ENCODE measurements at places on chromosomes 7 and 10.

DNA sequence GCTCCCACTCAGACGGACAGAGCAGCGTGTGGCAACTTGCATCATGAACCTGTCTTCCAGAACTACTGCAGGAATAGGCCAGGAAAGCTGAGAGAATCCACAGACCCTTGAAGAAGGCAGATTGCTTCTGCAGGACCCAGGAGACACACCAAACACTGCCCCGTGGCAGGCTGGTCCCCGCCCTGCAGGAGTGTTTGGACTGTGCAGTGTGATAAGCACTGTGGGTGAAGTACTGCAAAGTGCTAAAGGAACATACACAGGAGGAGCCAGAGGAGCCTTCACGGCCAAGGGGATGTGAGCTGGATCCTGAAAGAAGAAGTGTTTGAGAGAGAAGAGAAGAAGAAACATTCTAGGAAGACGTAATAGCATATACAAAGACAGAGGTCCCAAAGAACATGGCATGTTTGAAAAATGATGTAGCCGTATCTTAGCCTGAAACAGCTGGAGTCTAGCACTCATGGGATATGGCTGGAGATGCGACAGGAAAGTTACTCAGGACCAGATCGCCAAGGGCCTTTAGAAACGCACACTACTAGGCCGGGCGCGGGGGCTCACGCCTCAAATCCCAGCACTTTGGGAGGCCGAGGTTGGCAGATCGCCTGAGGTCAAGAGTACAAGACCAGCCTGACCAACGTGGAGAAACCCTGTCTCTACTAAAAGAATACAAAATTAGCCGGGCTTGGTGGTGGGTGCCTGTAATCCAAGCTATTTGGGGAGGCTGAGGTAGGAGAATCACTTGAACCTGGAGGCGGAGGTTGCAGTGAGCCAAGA is 96.9 kb upstream of the RHEB start:
- DNase-seq = no peak

GRCh38 chr7:84230491-84230890 is 35.9 kb upstream of the SEMA3A start:
- DNase-seq = no peak

DNA sequence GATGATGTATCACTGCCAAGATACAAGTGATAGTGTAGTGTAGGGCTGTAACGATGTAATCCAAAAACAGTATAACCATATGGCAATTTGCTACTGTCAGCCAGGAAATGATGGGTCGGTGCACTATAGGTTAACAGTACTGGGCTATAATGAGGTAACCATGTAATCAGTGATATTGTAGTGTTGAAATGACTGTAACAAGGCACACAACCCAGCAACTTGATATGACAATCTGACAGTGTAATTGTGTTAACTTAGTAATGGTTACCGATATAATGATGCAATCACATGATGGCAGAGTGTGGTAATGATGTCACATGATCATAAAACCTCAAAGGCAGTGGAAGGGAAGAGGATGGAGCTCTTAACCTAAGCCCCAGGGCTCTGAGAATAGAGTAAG is 73.8 kb upstream of the SLF2 start:
- no peak for DNase-seq

DNA sequence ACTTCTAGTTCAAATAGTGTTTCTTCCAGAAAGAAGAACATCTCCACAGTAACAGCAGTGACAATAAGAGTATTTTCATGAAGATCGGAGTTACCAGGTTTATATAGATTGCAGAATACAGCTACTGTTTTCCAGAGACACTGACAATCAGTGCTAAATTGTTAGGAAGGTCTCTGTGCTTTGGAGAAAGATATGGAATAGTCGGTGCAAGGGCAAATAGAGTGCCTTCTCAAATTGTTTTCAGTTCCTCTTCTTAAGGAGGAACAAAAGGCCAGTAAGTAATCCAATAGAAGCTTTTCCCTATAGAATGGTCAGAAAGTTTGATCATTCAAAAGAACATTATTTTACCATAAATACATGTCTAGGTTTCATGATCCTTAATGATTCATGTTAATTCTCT is 2.6 kb upstream of the KIAA1217 start:
- DNase-seq = no peak

GRCh38 chr7:42692621-42693020 is 219.2 kb downstream of the C7orf25 start:
- DNase-seq = no peak

GRCh38 chr7:94067506-94067905 is 63.4 kb upstream of the BET1 start:
- DNase-seq = no peak

GRCh38 chr7:158127241-158127640 is 460.4 kb downstream of the PTPRN2 start:
- no peak for DNase-seq

GRCh38 chr7:94417306-94417705 is 22.6 kb downstream of the COL1A2 start:
- DNase-seq = no peak

GRCh38 chr10:87593702-87594101 is 66.0 kb upstream of the PAPSS2 start:
- DNase-seq = no peak

GRCh38 chr7:124992851-124993562 is 63.4 kb upstream of the POT1 start:
- DNase-seq = no peak

DNA sequence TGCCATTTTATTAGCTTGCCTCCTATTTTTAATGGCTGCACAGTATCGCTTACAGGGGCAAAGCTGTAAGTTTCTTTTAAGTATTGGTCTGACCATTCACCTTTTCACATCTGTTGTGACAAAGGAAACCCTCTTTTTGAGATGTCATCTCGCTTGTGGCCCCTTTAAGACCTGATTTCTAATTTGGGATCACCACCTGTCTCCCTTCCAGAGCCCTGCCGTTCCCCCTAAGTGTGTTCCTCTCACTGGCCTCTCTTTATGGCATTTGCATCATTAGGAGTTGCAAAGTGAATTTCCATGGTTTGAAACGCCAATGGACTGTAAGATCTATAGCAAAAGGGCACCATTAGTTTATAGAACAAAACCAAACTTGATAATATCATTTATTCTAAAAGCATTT is 1.4 kb downstream of the EPDR1 start:
- no peak for DNase-seq

GRCh38 chr10:121617176-121617575 is 18.9 kb upstream of the FGFR2 start:
- no peak for DNase-seq

GRCh38 chr7:932651-932975 is 21.9 kb downstream of the ADAP1 start:
- DNase-seq = no peak

DNA sequence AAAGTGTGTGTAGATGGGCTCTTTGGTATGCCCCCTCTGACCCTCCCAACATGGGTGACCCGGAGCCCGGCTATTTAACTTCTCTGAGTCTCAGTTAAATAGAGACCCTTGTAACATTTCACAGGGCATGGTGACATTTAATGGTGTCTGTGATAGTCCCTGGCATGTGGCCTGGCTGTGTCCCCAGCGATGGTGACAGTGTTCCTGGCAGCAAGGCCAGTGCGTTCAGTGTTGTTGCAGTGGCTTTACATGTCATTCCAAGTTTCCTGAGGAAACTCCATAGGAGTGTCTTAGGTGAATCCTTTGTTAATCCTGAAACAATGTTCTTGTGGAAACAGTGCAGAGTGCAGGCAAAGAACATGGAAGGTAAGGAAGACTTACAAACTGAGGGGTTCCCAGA is 137.0 kb downstream of the RAMP3 start:
- DNase-seq = no peak

DNA sequence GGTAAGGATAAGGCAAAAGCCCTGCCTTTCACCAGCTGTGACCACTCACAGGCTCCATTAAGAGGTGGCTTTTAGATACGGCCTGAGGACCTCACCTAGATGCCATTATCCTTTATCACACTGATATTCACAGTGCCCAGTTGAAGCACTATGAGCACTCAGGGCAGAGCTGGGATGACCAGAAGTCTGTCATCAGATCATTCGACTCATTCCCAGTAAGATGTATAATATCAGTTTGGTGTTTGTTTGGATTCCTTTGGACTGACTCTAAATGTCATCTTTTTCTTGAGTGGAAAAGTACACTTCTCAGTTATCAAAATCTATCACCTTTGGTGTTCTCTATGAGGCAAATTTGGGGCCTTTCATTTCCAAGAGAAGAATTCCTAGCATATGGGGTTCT is 18.7 kb downstream of the CCDC136 start:
- no peak for DNase-seq
